Central memory CD4-positive, alpha-beta T cell (primary cell): ENCODE measurements at places on chromosomes 13 and 19.
A peak's percentile ranks its signal among the peaks of the same experiment; 100 is the strongest.

GRCh38 chr13:80476953-80477352, 136.0 kb upstream of the SPRY2 start:
- DNase-seq: no peak

GRCh38 chr13:51832471-51833152, 12.4 kb downstream of the TMEM272 start:
- DNase-seq: peak; percentile 69

DNA sequence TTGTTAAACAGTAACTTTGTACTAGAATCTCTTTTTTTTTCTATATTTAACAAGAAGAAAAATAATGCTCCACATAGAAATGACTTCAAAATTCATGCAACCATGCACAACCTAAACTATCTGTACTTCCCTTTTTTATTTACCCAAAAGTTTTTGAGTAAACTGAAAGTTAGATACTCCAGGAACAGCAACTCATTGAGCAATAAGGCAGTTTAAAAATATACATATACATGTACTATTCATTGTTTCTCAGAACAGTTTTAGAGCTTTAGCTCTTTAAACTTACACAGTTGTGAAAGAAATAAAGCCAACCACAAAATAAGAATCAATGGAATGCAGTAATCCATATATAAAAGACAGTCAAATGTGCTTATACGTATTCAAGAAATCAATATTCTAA, 39.2 kb downstream of the MTMR6 start:
- no peak for DNase-seq

DNA sequence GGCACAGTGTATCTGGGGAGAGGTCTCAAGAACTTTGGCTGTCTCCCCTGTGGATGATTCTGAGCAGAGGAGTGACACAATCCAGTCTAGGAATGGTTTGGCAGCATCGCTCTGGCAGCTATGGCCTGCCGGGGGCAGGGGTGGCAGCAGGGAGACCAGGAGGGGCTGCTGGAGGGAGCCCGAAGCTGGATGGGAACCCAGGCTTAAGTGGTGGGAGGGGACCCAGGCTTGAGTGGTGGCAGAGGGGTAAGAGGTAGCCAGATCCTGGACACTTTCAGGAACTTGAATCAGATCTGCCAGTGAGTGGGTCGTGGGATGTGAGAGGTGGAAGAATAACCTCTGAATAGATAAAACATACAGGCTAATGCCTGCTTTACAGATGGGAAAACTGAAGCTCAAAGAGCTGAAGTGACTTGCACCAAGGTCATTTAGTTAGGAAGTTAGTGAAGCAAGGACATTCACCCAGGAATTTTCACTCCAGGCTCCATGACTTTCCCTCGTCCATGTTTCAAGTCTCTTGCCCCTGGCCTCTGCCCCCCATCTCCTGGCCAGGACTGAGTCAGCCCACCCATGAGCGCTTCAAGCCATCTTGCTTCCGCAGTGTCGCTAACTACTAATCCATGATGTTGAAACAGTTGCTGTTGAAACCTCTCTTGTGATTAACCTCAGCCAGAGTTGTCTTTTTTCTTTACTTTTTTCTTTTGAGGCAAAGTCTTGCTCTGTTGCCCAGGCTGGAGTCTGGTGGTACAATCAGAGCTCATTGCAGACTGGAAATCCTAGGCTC, 29.9 kb upstream of the C1QTNF9 start:
- no peak for DNase-seq

DNA sequence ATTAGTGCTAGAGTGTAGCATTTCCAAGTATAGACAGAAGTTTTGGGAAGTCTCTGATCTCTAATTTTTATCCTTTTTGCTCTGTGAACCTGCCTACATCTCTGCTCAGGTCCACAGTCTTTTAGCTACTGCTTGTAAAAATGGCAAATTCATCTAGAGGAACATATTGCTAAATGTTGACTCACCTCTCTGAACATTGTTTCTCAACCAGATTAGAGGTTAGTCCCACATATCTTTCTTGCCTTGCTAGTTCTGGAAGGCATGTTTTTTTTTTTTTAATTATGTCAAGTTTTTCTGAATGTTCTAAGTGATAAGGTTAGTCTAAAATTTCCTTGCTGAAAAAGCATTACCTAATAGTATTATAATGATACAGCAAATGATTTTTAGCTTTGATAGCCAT, 2889.6 kb upstream of the PCDH20 start:
- DNase-seq: no peak

GRCh38 chr19:5093297-5093928, 124.5 kb downstream of the KDM4B start:
- no peak for DNase-seq

- DNase-seq: no peak
These were observed 80.3 kb upstream of the KLHL1 start for GRCh38 chr13:70188567-70188966.

- no peak for DNase-seq
These were observed 220.4 kb upstream of the SOX1 start for GRCh38 chr13:111846391-111847159.

GRCh38 chr19:29418201-29418600, 107.6 kb upstream of the VSTM2B start:
- DNase-seq: no peak

GRCh38 chr13:73991884-73992283, 142.3 kb downstream of the KLF12 start:
- DNase-seq: no peak
